ENCODE measurements at places on chromosomes 2 and 18. TPM values are rescaled to one million over a fixed set of nuclear protein-coding genes. Genes with fewer than 3 reads are reported as not detected.

DNA sequence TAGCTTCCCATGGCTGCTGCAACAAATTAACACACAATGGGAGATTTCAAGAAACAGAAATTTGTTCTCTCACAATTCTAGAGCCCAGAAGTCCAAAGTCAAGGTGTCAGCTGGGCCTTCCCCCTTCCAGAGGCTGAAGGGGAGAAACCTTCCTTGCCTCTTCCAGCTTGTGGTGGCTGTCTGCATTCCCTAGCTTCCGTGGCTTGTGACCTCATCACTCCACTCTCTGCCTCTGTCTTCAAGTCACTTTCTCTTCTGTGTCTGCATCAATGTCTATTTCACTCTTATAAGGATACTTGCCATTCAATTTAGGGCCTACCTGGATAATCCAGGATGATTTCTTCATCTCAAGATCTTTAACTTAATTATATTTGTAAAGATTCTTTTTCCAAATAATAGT, 16.8 kb upstream of the SRBD1 start:
- H3K27ac ChIP-seq = no peak overlapping the region
- DNase-seq = no peak

- DNase-seq = no peak
- no peaks in the 10 kb centered on the region for H3K27me3 ChIP-seq
- H3K36me3 ChIP-seq = peaks cover 79% of the 10 kb centered on the region
- no peak overlapping the region for H3K4me3 ChIP-seq
- H3K27ac ChIP-seq = no peak overlapping the region
- H3K4me1 ChIP-seq = no peaks in the 10 kb centered on the region
Observed at GRCh38 chr2:197398913-197399312, 35.9 kb downstream of the SF3B1 start.

DNA sequence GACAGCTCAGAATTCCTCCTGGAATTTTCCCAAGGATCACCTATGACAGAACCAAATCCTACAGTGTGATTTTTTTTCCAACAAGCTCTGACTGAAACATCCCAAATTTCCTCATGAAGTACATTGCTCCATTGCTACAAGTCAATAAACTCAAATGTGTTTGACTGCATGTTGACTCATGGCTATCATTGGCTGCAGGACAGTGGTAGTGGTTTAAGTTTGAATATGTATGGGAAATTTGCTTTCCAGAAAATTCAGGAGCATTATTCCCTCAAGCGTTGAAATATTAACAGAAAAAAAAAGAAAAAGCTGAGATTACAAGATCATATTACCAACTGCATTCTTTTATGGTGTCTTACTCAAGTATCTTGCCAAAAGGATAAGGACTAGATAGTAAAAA, 402.8 kb upstream of the DSEL start:
- H3K27me3 ChIP-seq = no peaks in the 10 kb centered on the region
- DNase-seq = no peak

HAAO gene
- total RNA-seq = 0.27 TPM

POLR1A gene
- 63.3 TPM for total RNA-seq

All from CD8-positive, alpha-beta memory T cell (primary cell).